Progenitor cell of endocrine pancreas (in vitro differentiated cells): ENCODE measurements at places on chromosomes 2 and 18. TPM values are rescaled to one million over a fixed set of nuclear protein-coding genes. Genes with fewer than 3 reads are reported as not detected.

Gene MCFD2
- total RNA-seq: 72.9 and 78.3 TPM in 2 replicates

Gene KCNIP3
- 4.3 and 6.3 TPM in 2 replicates for total RNA-seq

Gene SLC19A3
- total RNA-seq: 34.3 and 36.4 TPM in 2 replicates

Gene DLGAP1
- total RNA-seq: 16.7 and 18.3 TPM in 2 replicates

Gene INPP1
- 15.4 and 15.5 TPM in 2 replicates for total RNA-seq

Gene CCL20
- not detected in 2 replicates for total RNA-seq

Gene IL1RN
- total RNA-seq: not detected in 2 replicates

Gene CHST9
- 38.9 and 43.2 TPM in 2 replicates for total RNA-seq

Gene ARHGAP28
- total RNA-seq: 109 and 117 TPM in 2 replicates

Gene MAPK4
- total RNA-seq: 14.8 and 16.3 TPM in 2 replicates

DNA sequence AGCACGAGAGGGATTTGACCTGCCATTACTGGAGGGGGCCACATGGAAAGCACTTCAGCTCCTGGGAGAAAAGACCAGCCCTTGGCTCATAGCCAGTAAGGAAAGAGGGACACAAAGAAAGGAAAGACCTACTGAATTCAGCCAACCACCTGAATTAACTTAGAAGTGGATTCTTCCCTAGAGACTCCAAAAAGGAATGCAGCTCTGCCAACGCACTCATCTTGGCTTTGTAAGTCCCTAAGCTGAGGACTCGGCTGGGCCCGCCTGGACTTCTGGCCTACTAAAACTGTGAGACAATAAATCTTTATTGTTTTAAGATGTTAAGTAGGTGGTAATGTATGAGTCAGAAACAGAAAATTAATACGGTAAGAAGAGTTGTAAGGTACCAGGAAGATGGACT, 11.5 kb downstream of the ATF2 start:
- no peak for DNase-seq
- peaks cover 5% of the 10 kb centered on the region for H3K36me3 ChIP-seq
- H3K4me1 ChIP-seq: no peaks in the 10 kb centered on the region
- H3K27me3 ChIP-seq: no peaks in the 10 kb centered on the region

GRCh38 chr2:147789720-147790119, 55.1 kb upstream of the ACVR2A start:
- H3K27ac ChIP-seq: no peak overlapping the region
- no peaks in the 10 kb centered on the region for H3K4me1 ChIP-seq
- peaks cover 16% of the 10 kb centered on the region for H3K27me3 ChIP-seq
- no peaks in the 10 kb centered on the region for H3K36me3 ChIP-seq
- no peak for DNase-seq

DNA sequence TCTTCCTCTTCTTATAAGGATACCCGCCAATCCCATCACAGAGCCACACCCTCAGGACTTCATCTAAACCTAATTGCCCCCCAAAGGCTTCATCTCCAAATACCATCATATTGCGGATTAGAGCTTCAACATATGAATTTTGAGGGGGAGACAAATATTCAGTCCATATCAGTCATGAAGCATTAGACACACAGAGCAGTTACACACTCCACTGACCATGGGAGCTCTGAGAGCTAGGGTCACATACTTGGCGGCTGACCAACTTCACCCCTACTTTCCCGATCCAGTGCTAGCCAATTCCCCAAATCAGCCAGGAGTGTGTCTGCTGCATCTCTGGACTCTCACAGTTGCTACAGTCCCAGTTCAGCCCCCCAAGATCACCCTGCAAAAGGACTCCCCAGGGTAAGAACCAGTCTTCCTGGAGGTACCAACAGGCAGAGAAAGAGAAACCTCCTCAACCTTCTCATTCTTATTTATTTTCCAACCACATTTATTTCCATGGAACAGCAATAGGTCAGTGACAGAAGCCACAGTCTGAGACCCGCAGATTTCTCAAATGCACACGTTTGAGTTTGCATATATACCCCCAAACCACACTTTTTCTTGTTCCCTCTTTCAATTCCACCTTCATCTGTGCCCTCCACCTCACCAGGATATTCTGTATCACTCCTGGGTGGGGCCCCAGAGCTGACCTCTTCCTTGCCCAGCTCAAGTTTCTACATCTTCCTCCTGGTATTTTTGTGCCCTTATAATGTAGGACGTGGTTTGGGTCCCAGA, 33.3 kb downstream of the SPP2 start:
- no peak overlapping the region for H3K4me3 ChIP-seq
- H3K27me3 ChIP-seq: peaks cover 4% of the 10 kb centered on the region
- H3K36me3 ChIP-seq: peaks cover 1% of the 10 kb centered on the region
- no peak for DNase-seq
- no peak overlapping the region for H3K27ac ChIP-seq

DNA sequence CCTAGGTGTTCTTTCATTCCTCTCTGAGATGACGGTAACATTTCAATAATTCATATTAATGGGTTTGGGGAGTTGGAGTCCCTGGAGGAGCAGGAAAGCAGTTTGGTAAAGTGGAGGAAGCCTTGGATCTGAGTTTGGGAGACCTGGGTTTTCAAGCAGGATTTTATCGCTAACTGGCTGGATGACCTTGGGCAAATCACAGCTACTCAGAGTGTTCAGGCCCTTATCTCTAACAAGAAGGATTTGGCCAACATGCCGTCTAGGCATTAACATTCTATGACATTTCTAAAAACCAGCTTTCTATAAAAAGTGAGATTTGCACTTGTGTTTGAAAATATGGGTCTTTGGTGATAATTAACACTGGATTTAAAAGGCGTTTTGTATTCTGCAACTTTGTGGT, 59.7 kb upstream of the MEX3C start:
- no peaks in the 10 kb centered on the region for H3K27me3 ChIP-seq
- no peak overlapping the region for H3K27ac ChIP-seq
- no peak overlapping the region for H3K4me3 ChIP-seq
- peaks cover 10% of the 10 kb centered on the region for H3K4me1 ChIP-seq

GRCh38 chr2:234623521-234623991, 126.7 kb upstream of the ARL4C start:
- peaks cover 2% of the 10 kb centered on the region for H3K4me1 ChIP-seq

DNA sequence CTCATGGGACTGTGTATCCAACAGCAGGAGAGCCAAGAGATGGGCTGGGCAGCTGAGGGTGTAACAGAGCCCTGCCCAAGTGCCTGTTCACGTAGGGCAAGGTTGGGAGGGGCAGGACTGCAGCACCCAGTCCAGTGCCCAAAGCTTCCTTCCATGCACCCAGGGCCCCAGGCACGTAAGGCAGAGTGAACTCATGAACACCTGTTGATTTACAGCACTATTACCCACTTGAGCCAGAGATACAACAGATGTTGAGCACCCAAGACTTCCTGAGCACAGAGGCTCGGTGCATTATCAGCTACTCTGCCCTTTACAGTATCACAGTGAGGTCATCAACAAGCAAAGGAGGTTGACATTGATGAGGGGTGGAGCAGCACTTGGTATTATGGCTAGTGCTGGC, 50.2 kb upstream of the FHL2 start:
- H3K27me3 ChIP-seq: peaks cover 3% of the 10 kb centered on the region
- no peak for DNase-seq
- H3K4me3 ChIP-seq: no peak overlapping the region

DNA sequence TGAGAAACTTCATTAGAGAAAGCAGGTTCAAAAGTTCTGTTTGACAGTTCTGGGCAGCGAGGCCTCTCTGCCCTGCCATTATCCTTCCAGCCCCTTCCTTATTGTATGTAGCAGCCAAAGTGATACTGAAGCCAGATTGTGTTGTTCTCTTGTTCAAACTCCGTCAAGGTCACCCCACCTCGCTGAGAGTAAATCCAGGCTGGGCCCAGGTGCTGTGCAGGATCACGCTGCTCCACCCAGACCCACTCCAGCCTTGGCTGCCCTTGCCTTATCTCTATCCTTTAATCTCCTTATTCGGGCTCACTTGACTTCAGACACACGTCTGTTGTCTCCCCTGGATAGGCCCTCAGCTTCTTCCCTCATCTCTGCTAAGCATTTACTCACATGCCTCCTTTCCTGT, 196.1 kb downstream of the CPS1 start:
- no peaks in the 10 kb centered on the region for H3K36me3 ChIP-seq
- peak overlapping the region; percentile 78 for H3K27ac ChIP-seq
- peaks cover 12% of the 10 kb centered on the region for H3K4me1 ChIP-seq
- no peak overlapping the region for H3K4me3 ChIP-seq

- DNase-seq: no peak
- H3K4me1 ChIP-seq: no peaks in the 10 kb centered on the region
- H3K36me3 ChIP-seq: no peaks in the 10 kb centered on the region
- H3K27ac ChIP-seq: no peak overlapping the region
- no peak overlapping the region for H3K4me3 ChIP-seq
Measured at GRCh38 chr2:175567435-175568061, 386.0 kb upstream of the ATP5MC3 start.

GRCh38 chr2:145739681-145740080, 1219.8 kb upstream of the ZEB2 start:
- no peaks in the 10 kb centered on the region for H3K36me3 ChIP-seq
- no peak for DNase-seq

GRCh38 chr18:57976230-57976773, 67.7 kb upstream of the NEDD4L start:
- no peaks in the 10 kb centered on the region for H3K36me3 ChIP-seq
- no peak for DNase-seq
- H3K4me3 ChIP-seq: no peak overlapping the region
- H3K27ac ChIP-seq: no peak overlapping the region
- peaks cover 31% of the 10 kb centered on the region for H3K4me1 ChIP-seq

DNA sequence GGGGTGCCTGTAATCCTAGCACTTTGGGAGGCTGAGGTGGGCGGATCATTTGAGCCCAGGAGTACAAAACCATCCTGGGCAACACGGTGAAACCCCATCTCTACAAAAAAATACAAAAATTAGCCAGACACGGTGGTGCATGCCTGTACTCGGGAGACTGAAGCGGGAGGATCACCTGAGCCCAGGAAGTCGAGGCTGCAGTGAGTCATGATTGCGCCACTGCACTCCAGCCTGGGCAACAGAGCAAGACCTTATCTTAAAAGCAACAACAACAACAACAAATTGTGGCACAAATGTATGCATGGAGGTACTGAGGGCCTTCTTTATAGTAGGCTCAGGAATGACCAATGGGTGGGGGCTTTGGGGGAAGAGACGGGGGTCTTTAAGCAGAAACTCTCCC, 38.5 kb downstream of the HPCAL1 start:
- peaks cover 5% of the 10 kb centered on the region for H3K27me3 ChIP-seq
- no peaks in the 10 kb centered on the region for H3K4me1 ChIP-seq
- no peaks in the 10 kb centered on the region for H3K36me3 ChIP-seq
- H3K4me3 ChIP-seq: no peak overlapping the region

DNA sequence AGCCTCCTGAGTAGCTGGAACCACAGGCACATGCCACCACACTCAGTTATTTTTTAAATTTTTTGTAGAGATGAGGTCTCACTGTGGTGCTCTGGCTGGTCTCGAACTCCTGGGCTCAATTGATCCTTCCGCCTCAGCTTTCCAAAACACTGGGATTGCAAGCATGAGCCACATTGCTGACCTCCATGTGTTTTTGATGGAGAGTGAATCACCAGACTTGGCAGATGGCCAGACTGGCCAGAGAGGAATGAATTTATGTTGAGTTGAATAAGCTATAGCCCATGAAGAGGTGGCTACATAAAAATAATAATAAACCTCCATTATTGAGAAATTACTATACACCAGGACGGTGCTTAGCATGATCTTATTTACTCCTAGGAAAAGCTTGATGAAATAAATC, 91.5 kb downstream of the MREG start:
- peaks cover 31% of the 10 kb centered on the region for H3K4me1 ChIP-seq
- H3K27me3 ChIP-seq: no peaks in the 10 kb centered on the region
- H3K36me3 ChIP-seq: no peaks in the 10 kb centered on the region
- no peak overlapping the region for H3K27ac ChIP-seq

DNA sequence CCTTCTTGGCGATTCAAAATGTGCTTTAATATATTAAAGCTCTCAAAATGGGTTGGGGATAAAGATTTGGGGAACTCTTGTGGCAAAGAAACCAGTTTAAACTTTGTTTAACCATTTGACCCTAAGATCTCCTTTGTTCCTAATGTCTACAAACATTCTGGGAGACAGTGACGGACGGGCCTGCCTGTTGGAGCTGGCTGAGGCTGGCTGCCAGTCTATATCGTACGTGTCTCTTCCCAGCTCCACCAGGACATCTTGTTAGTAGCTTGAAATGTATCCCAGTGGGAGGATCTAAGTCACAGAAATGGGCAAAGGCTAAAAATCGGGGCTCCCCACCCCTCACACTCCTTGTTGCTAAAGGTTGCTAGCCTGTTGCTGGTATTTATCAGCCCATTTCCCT, 30.7 kb downstream of the ZNF532 start:
- H3K4me3 ChIP-seq: no peak overlapping the region
- peaks cover 17% of the 10 kb centered on the region for H3K36me3 ChIP-seq
- H3K4me1 ChIP-seq: peaks cover 28% of the 10 kb centered on the region
- no peaks in the 10 kb centered on the region for H3K27me3 ChIP-seq
- H3K27ac ChIP-seq: peak overlapping the region; percentile 56

GRCh38 chr18:27363872-27364271, 178.8 kb upstream of the CHST9 start:
- H3K36me3 ChIP-seq: no peaks in the 10 kb centered on the region
- no peak overlapping the region for H3K4me3 ChIP-seq
- no peak overlapping the region for H3K27ac ChIP-seq
- DNase-seq: no peak
- no peaks in the 10 kb centered on the region for H3K4me1 ChIP-seq
- no peaks in the 10 kb centered on the region for H3K27me3 ChIP-seq

DNA sequence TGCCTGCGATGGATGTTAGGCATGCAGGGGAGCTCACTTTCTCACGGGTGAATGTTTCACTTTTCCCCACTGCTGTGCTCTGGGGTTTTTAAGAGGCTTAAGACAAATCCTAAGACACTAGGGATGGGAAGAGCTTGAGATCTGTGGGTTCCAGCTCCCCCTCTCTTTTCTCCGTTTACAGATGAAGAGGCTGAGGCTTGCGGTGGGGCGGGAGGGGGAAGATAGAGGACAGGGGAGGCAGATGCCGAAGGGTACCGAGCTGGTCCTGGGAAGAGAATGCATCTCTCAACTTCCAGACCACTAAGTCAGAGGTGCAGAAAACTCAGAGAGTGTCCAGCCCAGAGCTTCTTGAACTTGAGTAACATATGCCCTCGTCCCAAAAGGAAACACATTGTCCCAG, 8.2 kb upstream of the ATOH8 start:
- H3K27me3 ChIP-seq: peaks cover 61% of the 10 kb centered on the region
- DNase-seq: no peak
- no peak overlapping the region for H3K4me3 ChIP-seq
- peaks cover 20% of the 10 kb centered on the region for H3K4me1 ChIP-seq
- no peaks in the 10 kb centered on the region for H3K36me3 ChIP-seq

DNA sequence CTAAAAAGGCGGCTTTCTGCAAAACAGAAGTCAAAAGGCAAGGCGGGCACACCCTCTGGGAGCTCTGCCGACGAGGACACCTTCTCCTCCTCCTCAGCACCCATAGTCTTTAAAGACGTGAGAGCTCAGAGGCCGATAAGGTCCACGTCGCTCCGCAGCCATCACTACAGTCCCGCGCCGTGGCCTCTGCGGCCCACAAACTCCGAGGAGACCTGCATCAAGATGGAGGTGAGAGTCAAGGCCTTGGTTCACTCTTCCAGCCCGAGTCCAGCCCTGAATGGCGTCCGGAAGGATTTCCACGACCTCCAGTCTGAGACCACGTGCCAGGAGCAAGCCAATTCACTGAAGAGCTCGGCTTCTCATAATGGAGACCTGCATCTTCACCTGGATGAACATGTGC, 36.1 kb downstream of the SOCS6 start:
- H3K4me3 ChIP-seq: no peak overlapping the region
- H3K36me3 ChIP-seq: peaks cover 28% of the 10 kb centered on the region
- H3K4me1 ChIP-seq: peaks cover 12% of the 10 kb centered on the region
- H3K27me3 ChIP-seq: no peaks in the 10 kb centered on the region
- no peak for DNase-seq

- H3K27me3 ChIP-seq: no peaks in the 10 kb centered on the region
- no peaks in the 10 kb centered on the region for H3K36me3 ChIP-seq
- no peaks in the 10 kb centered on the region for H3K4me1 ChIP-seq
- DNase-seq: no peak
- no peak overlapping the region for H3K27ac ChIP-seq
Measured at GRCh38 chr18:67694787-67695186, 178.3 kb upstream of the DSEL start.
